ENCODE measurements at places on chromosomes 12 and 14.

- peak; percentile 77 for DNase-seq
Measured at GRCh38 chr12:11797317-11797913, 147.9 kb downstream of the ETV6 start.

DNA sequence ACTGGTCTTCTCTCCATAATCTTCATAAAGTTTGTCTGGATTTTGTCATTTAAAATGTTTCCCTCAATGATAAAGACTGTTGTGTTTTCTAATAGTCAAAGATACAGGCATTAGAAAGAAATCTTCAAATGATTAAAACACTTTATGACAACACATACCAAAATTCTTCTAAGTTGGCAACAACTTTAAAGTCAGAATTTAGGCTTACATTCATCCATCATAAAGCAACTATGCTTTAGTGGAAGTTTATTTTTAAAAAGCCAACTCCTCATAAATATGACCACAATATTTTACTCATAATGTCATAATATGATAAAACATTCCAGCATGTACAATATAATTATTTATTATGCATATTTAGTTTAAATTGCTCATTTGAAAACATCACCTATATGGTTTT, 17.2 kb upstream of the CCER1 start:
- DNase-seq: no peak

DNA sequence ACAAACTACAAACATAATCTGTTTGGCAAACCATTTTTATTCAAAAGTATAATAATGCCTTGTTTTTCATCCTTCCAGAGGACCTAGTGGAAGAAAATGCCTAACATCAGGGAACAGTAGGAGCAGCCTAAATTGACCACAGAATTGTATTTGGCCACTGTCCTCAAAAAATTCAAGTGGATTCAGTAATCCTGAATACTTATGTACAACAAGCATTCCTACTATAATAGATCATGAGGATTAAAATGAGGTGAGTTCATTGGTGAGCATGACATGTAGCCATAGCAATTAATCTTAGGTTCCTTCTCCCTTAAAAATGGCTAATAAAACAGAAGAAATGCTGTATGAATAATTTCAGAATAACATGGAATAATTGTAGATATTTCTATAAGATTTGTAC, 209.3 kb downstream of the DAD1 start:
- DNase-seq: peak; percentile 40

- no peak for DNase-seq
Measured at GRCh38 chr12:64028541-64028940, 184.0 kb downstream of the SRGAP1 start.

DNA sequence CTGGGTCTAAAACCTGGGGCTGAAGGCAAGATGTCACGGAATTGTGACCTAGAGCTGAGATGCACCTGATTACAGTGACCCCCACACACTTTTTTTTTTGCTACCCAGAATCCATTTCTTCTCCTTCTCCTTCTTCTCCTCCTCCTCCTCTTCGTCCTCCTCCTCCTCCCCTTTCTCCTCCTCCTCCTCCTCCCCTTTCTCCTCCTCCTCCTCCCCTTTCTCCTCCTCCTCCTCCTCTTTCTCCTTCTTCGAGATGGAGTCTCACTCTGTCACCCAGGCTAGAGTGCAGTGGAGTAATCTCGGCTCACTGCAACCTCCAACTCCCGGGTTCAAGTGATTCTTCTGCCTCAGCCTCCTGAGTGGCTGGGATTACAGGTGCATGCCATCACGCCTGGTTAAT, 19.4 kb upstream of the FLVCR2 start:
- no peak for DNase-seq

DNA sequence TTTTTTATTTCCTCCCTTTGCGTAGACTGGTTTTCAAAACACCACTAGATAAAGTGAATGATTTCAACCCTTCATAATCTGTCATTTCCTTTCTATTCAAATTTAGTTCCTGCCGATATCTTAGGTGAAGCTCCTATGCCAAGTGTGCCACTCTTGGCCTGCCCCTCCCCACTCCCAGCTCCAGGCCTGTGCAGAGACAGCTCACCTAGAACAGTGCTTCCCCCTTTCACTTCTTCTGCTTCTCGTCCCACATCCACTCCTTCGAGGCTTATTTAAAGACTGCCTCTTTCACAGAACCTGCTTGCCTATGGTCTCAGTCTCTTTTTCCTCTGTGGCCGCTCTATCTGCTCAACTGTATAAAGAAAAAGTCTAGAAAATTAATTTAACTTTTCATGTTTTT, 473.8 kb downstream of the RAD51B start:
- DNase-seq: no peak

- no peak for DNase-seq
Measured at GRCh38 chr12:125773033-125773640, 707.9 kb downstream of the AACS start.

DNA sequence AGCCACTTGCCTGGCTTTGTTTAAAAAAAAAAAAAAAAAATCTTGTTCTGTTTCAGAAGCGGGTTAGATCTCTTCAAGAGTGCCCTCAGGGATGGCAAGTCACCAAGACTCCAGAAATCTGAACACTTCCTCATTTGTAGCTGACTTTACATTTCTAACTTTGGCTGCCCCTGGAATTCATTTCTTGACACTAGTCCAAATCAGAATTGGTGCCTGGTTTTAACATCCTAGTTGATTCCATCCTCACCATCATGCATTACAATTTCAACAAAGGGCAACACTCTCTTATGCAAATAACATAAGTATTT, 295.5 kb downstream of the RMST start:
- DNase-seq: no peak

DNA sequence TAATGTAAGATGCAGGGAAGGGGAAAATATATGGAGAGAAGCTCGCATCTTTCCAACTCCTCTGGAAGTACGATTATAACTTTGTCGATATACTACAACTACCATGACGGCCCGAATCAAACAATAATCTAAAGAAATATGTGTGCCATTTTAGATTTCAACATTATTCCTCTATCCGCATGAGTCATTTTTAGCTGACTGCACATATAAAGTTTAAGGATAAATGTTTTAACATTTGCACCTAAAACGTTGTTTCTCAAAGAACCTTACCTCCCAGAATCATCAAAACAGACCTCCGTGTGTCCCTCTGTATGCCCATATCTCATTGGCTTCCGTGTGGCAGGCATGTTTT, 482 bp downstream of the WDHD1 start:
- DNase-seq: no peak

GRCh38 chr12:90069711-90070110, 361.1 kb upstream of the ATP2B1 start:
- no peak for DNase-seq

DNA sequence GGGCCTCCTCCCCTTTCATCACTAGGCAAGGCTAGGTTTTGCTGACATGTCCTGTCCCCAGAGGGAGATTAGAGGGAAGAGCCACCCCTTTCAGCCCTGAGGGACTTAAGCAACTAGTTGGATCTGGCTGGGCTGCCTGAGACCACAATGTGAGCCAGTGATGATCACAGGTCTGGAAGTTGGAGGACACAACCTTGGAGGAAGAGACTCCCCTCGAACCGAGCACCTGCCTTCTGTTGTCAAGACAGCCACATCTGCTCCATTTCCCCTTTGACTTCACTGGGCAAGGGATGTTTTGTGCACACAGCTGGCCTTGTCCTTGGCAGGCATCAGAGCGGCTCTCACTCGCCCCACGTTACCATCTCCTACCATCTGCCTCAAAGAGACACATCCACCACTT, 31.4 kb downstream of the MVK start:
- no peak for DNase-seq

DNA sequence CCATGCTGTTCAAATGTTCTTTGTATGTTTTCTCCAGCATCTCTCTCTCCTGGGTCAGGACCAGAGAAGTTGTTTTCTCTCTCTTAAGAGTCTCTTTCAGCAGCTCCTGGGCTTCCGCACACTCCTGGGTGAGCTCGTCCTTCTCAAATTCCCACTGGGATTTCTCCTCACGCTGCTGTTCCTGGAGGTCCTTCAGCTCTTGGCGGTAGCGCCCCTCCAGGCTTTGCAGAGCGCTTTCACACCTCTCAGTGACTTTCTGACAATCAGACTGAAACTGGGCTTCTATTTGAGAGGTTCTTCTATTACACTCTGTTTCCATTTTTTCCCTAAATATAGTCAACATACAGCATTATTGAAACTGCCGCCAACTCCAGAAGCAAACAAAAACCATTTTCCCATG, 72.7 kb downstream of the NIN start:
- DNase-seq: no peak

GRCh38 chr14:54813081-54813480, 89.5 kb downstream of the GCH1 start:
- no peak for DNase-seq
